Ovary (tissue), 10 donors: ENCODE measurements at places on chromosomes 5 and 9. TPM values are rescaled to one million over a fixed set of nuclear protein-coding genes. Genes with fewer than 3 reads are reported as not detected.

Gene PIP5KL1
- total RNA-seq, result 1.9 TPM

Gene FKTN
- 19.5 TPM for total RNA-seq

- no peak for DNase-seq
- H3K27ac ChIP-seq, result no peak overlapping the region
- H3K27me3 ChIP-seq, result no peaks in the 10 kb centered on the region
Observed at GRCh38 chr5:65068410-65068809, 299.7 kb downstream of the CWC27 start.

DNA sequence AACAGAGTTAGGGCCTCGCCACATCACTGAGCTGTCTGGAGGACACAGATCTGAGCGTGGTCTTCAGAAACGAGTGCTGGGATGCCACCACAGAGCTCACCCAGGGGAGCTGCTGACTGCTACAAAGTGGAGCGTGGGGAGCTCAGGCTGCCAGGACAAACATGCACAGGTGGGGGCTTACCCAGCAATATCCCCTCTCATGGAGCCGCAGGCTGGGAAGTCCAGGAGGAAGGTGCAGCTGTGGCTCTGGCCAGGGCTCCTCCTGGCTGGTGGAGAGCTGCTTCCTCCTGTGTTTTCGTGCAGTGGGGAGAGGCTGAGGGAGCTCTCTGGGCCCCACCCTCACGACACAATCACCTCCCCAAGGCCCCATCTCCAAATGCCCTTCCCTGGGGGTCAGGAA, 368.6 kb upstream of the IRX4 start:
- H3K27me3 ChIP-seq, result no peaks in the 10 kb centered on the region
- H3K4me3 ChIP-seq, result no peak overlapping the region
- no peak for DNase-seq

DNA sequence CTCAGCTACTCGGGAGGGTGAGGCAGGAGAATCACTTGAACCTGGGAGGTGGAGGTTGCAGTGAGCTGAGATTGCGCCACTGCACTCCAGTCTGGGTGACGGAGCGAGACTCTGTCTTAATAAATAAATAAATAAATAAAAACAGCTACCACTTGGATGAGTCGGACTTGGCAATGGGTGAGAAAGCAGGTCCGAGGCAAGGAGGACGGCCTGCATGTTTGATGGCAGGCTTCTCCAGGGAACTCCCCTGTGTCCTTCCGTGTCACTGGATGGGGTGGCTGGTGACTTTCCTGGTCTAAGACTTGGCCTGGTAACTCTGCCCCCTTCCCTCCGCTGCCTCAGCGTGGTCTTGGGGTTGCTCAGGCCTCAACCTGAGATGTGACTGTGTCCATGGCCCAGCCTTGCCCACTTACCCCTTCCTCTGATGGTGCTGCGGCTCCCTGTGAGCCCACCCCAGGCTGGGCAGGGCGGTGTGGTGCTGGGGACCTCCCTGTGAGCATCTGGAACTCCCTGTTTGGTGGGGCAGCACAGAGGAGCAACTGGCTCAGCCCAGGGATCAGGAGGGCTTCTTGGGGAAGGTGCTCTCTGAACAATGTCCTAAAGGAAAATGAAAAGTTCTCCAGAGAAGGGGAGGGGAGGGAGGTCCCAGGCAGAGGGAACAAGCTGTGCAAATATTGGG, 62.5 kb upstream of the PSD2 start:
- no peaks in the 10 kb centered on the region for H3K36me3 ChIP-seq
- no peaks in the 10 kb centered on the region for H3K27me3 ChIP-seq
- no peaks in the 10 kb centered on the region for H3K4me1 ChIP-seq

Gene FNIP1
- 47.7 TPM for total RNA-seq

Gene DIPK1B
- total RNA-seq, result 14.6 TPM

Gene CREBRF
- total RNA-seq, result 36.7 TPM

- DNase-seq, result no peak
- H3K27me3 ChIP-seq, result no peaks in the 10 kb centered on the region
- H3K4me3 ChIP-seq, result no peak overlapping the region
- H3K4me1 ChIP-seq, result no peaks in the 10 kb centered on the region
- no peaks in the 10 kb centered on the region for H3K36me3 ChIP-seq
Observed at GRCh38 chr5:159218595-159219023, 9.3 kb upstream of the RNF145 start.

Gene CDKN2B
- 1.5 TPM for total RNA-seq

DNA sequence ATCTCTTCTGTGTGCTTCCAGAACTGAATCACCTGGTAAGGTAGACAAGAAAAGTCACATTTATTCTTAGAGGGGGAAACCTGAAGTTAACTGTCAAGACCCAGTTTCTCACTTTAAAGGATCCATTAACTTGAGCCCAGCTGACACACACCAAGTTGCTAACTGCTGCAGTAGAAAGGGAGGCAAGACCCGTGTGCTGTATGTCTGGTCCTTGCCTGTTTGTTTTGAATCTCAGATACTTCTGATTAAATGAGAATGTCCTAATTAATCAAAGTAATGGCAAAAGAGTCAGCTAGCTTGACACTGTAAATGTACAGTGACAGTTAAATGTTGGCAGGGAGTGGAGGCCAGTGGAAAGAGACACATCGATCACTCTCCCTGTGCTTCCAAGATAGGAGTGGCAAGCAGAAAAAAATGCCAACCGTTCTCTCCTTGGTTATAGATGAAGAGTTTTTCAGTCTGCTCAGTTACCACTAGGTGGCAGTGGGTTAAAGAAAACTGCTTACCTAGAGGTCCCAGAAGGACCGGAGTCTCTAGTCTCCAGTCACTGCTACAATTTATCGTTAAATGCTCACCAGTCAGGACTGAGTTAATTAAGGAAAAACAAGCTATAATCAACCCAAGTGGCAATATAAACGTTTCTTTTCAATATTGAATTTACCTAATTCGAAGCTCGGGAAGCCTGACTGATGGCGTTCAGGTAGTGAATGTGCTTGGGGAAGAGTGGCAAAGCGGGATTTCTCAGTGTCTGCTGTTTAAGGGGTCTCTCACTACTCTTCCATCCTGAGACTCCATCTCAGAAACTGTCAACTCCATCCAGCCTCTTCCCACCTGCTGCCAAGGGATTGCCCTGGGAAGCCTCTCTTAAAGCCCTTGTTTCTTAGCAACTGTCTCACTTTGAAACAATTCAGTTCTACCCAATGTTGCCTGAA, 18.4 kb downstream of the LSM11 start:
- DNase-seq, result no peak
- H3K4me1 ChIP-seq, result no peaks in the 10 kb centered on the region
- no peak overlapping the region for H3K4me3 ChIP-seq
- H3K27ac ChIP-seq, result no peak overlapping the region
- no peaks in the 10 kb centered on the region for H3K27me3 ChIP-seq

DNA sequence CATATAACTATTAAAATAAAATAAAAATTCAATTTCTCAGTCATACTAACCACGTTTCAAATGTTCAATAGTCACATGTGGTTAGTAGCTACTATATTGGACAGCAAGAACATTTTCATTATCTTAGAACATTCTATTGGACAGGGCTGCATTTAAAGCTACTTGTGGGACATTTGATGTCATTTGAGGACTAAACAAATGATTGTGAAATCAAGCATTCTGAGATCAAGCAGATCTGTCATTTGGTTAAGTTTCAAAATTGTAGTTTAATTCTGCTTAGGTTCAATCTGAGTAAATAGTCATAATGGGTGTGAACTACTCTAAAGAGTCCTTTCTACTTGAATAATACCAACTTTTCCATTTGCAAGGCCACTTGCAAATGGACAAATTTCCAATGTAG, 226.9 kb upstream of the C9orf72 start:
- H3K4me1 ChIP-seq, result no peaks in the 10 kb centered on the region
- H3K27me3 ChIP-seq, result no peaks in the 10 kb centered on the region
- H3K4me3 ChIP-seq, result no peak overlapping the region
- H3K36me3 ChIP-seq, result no peaks in the 10 kb centered on the region
- DNase-seq, result no peak

DNA sequence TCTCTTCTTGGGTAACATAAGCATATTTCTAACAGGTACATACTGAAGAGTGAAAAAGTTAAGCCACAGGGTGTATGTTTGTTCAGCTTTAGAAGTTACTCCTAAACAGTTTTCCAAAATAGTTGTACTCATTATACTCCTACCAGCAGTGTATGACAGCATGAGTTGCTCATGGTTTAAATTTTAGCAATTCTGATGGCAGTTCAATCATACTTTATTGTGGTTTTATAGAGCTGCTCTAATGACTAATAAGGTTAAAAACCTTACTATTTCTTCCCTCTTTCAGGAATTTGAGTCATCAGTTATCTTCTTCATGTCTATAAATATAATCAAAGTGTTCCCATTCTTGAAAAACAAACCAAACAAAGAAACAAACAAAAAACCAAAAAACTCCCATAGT, 81.5 kb downstream of the CAAP1 start:
- H3K27me3 ChIP-seq, result no peaks in the 10 kb centered on the region
- no peaks in the 10 kb centered on the region for H3K4me1 ChIP-seq
- DNase-seq, result no peak
- H3K27ac ChIP-seq, result no peak overlapping the region

Gene LRRC14B
- total RNA-seq, result not detected

Gene DAB2IP
- total RNA-seq, result 95.0 TPM

- no peaks in the 10 kb centered on the region for H3K27me3 ChIP-seq
- peaks cover 1% of the 10 kb centered on the region for H3K4me1 ChIP-seq
- no peaks in the 10 kb centered on the region for H3K36me3 ChIP-seq
Observed at GRCh38 chr5:106307265-106307664, 1363.5 kb downstream of the EFNA5 start.

GRCh38 chr5:154737667-154738320, 17.4 kb upstream of the LARP1 start:
- no peaks in the 10 kb centered on the region for H3K27me3 ChIP-seq
- no peak overlapping the region for H3K27ac ChIP-seq
- DNase-seq, result no peak
- H3K4me1 ChIP-seq, result no peaks in the 10 kb centered on the region
- no peak overlapping the region for H3K4me3 ChIP-seq
- H3K36me3 ChIP-seq, result no peaks in the 10 kb centered on the region

DNA sequence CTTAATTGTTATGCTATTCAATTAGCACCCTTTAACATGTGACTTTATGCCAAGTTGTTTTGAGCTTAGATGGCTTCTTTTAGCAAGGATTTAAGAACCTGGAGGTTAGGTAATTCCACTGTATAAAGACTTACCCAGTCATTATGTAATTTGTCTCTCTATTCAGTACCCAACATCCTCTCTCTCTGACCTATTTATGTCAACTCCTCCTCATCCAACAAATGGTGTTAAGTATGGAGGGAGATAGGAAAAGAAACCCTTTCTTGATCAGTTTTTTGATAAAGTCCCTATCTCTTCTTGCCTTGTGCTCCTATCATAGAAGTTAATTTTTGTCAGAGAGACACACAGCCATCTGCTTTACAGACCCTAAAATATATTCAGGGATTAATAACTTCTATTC, 181.2 kb upstream of the GPR151 start:
- H3K36me3 ChIP-seq, result no peaks in the 10 kb centered on the region
- H3K4me3 ChIP-seq, result no peak overlapping the region
- no peak for DNase-seq
- H3K27me3 ChIP-seq, result no peaks in the 10 kb centered on the region
- H3K4me1 ChIP-seq, result no peaks in the 10 kb centered on the region
- no peak overlapping the region for H3K27ac ChIP-seq

DNA sequence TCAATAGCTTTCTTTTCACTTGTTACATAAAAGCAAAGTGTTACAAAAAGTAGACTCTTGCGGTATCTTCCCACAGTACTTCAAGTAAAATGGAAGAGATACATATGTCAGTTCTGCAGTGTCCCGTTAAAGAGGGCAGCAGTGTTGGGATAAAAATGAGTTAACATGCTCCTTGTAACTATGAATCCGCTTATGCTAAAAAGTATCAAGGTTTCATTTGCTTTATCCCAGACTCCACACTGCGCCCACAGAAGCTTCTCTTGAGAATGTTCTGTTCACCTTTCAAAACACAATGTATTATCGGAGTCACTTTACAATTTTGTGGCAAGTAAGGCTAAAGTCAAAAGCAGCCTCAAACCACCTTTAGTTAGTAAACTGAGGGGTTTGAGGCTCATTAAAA, 790 bp downstream of the PTAR1 start:
- H3K27ac ChIP-seq, result peak overlapping the region; percentile 90
- H3K27me3 ChIP-seq, result no peaks in the 10 kb centered on the region
- no peak for DNase-seq
- H3K36me3 ChIP-seq, result no peaks in the 10 kb centered on the region
- H3K4me3 ChIP-seq, result peak overlapping the region; percentile 68
- peaks cover 2% of the 10 kb centered on the region for H3K4me1 ChIP-seq

Gene P4HA2
- 6.8 TPM for total RNA-seq

DNA sequence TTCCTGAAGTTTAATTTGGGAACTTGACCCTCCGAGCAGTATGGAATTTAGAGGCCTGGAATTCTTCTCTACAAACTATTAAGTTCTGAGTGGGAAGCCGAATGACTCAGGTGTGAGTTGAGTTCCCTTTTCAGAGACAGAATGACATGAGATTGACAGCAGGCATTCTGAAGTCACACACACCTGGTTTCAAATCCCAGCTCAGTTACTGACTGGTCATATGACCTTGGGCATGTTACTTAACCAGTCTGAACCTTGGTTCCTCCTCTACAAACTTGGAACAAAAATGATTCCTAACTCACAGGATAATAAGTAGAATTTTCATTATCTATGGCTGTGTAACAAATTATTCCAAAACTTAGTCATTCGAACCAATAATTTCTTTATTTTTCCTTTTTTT, 45.5 kb upstream of the GPBP1 start:
- no peak for DNase-seq
- no peaks in the 10 kb centered on the region for H3K4me1 ChIP-seq
- H3K27ac ChIP-seq, result no peak overlapping the region
- H3K36me3 ChIP-seq, result no peaks in the 10 kb centered on the region
- H3K27me3 ChIP-seq, result no peaks in the 10 kb centered on the region
- H3K4me3 ChIP-seq, result no peak overlapping the region

GRCh38 chr9:134783699-134784039, 96.9 kb upstream of the FCN2 start:
- no peaks in the 10 kb centered on the region for H3K27me3 ChIP-seq
- DNase-seq, result peak; percentile 41
- H3K4me1 ChIP-seq, result no peaks in the 10 kb centered on the region
- no peaks in the 10 kb centered on the region for H3K36me3 ChIP-seq

DNA sequence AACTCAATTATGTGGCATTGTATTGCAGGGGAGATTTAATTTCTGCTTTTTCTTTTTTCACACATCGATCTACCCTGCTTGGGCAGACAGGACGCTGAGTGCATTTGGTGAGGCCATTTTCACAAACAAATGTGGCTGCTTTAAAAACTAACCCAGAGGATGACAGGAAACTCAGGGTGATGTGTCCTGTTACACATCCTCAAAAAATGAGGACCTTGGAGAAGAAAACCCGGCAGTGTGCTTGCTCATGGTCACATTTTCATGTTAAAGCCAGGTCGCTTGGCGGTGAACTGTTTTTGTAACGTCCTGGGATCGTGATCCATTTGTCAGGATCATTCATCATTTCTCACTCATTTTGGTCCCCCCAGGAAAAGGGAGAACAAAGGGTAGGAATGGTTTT, 478.3 kb upstream of the ADAMTS16 start:
- no peak for DNase-seq
- no peak overlapping the region for H3K4me3 ChIP-seq
- no peaks in the 10 kb centered on the region for H3K4me1 ChIP-seq
- no peaks in the 10 kb centered on the region for H3K36me3 ChIP-seq
- H3K27ac ChIP-seq, result no peak overlapping the region

GRCh38 chr5:178150977-178151734, 2.5 kb downstream of the NHP2 start:
- H3K4me3 ChIP-seq, result no peak overlapping the region
- DNase-seq, result no peak
- H3K36me3 ChIP-seq, result no peaks in the 10 kb centered on the region
- H3K4me1 ChIP-seq, result peaks cover 8% of the 10 kb centered on the region
- no peak overlapping the region for H3K27ac ChIP-seq

- no peaks in the 10 kb centered on the region for H3K4me1 ChIP-seq
- H3K27ac ChIP-seq, result no peak overlapping the region
- no peaks in the 10 kb centered on the region for H3K36me3 ChIP-seq
- no peaks in the 10 kb centered on the region for H3K27me3 ChIP-seq
- DNase-seq, result no peak
- no peak overlapping the region for H3K4me3 ChIP-seq
Observed at GRCh38 chr9:73869264-73869663, 627.9 kb upstream of the RORB start.
